ENCODE measurements at places on chromosomes 11 and 22. TPM values are rescaled to one million over a fixed set of nuclear protein-coding genes. Genes with fewer than 3 reads are reported as not detected.

The MCHR1 gene
- not detected for total RNA-seq

The BTBD18 gene
- total RNA-seq, result not detected

The DRICH1 gene
- not detected for total RNA-seq

The IL17REL gene
- total RNA-seq, result not detected

The ANKK1 gene
- total RNA-seq, result 0.26 TPM

The SUN2 gene
- total RNA-seq, result 51.6 TPM

The C11orf97 gene
- total RNA-seq, result not detected

The C22orf42 gene
- not detected for total RNA-seq

The CNIH2 gene
- not detected for total RNA-seq

The GGTLC3 gene
- not detected for total RNA-seq

The GLYATL2 gene
- not detected for total RNA-seq

The MAPK8IP1 gene
- total RNA-seq, result 0.90 TPM

DNA sequence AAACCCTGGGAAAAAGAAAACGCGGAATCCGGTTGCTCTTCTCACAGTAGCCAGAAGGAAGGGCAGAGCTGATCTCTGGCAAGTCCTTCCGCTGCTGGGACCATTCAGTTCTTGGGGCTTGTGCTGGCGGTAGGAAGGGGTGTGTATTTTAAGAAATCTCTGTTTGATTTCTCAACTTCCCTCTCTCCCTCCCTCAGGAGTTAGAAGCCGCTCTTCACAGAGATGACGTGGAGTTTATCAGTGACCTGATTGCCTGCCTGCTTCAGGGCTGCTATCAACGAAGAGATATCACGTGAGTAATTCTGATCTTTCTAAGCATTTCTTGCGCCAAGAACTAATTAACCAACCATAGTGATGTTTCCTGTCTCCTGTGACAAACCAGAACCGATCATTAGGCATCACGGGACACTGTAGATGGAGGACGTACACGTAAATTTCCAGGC is 85.9 kb upstream of the SLC25A18 start:
- DNase-seq, result no peak

DNA sequence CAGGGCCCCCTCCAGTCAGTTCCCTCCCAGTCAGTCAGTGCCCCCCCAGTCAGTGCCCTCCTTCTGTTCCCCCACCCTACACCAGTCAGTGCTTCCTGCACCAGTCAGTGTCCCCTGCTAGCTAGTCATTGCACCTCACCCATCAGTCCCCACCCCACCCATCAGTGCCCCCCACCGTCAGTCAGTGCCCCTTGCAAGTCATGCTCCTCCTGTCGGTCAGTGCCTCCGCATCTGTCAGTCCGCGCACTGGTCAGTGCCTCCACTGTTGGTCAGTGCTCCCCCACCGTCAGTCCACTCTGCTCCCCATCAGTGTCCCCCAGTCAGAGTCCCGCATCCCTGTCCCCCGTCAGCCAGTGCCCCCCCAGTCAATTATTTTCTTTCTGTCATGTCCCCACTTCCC is 3.3 kb downstream of the PPP6R2 start:
- no peak for DNase-seq

- DNase-seq, result peak; percentile 75
These were observed 1.4 kb downstream of the B3GNT6 start for GRCh38 chr11:77035580-77035979.

DNA sequence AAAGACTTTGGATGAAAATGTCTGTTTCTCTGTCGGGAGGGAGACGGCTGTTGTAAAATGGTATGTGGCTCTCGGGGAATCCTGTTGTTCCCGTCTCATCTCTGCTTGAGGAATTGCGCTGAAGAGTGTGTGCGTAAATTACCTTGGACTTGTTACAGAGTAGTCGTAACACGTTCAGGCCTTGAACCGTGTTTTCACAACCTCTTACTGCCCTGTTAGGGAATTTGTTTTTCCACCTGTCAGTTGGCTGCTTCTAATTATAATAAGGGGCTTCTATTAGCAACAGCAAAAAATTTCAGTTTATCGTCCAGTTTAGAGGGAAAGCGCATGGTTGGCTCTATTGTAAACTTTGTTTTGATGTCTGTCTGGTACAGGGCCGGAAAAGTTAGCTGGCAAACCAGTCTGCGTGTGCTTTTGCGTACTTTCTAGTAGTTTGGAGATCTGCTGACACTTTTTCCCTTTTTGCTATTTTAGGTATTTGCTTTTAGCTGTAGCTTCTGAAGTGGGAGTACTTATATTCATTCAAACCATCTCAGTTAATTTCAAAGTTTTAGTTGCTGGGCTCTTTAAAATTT is 1.5 kb downstream of the HIPK3 start:
- peak; percentile 71 for DNase-seq

DNA sequence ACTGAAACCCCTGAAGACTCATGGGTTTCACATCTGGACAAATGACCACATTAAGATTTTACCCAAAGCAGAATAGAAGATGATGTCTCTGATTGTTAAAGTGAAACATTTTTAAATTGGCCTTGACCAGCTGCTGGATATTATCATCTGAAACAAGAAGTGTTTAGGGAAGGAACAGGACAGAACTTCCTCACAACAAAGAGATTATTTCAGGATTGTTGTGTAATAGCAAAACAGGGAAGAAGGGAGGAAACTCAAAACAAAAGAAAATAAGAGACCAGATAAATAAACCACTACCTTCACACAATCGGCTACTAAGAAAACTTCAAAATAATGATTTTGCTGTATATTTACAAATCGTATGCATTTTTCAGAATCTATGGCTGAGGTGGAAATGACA is 319.2 kb upstream of the API5 start:
- no peak for DNase-seq

GRCh38 chr11:13216019-13216710 is 61.4 kb upstream of the BMAL1 start:
- DNase-seq, result peak; percentile 96

DNA sequence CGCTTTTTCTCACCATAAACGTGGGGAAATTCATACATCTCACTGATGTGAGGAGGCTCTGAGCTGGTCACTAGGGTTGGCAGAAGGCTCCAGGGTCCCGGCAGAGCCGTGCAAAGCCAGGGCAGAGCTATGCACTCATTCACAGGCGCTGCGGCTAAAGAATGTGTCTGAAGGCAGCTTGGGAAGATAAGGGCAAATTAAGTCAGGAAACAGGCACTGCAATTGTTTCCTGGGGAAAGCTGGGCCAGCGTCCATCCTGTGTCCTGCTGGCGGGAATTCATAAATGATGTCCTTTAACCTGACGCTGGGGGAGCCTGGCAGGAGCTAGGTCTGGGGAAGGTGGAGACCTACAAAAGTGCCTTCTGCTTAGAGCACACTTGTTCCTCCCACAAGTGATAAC is 27.6 kb downstream of the PKNOX2 start:
- DNase-seq, result no peak

GRCh38 chr22:23762842-23763578 is at the start of gene C22orf15:
TSS of gene C22orf15 (plus strand) at chr22:23762990. CDS start at chr22:23763307, 317 bp downstream.
- no peak for DNase-seq

GRCh38 chr11:65260302-65260701 is 1.5 kb upstream of the POLA2 start:
- no peak for DNase-seq
